ENCODE measurements at places on chromosomes 2 and 18.

DNA sequence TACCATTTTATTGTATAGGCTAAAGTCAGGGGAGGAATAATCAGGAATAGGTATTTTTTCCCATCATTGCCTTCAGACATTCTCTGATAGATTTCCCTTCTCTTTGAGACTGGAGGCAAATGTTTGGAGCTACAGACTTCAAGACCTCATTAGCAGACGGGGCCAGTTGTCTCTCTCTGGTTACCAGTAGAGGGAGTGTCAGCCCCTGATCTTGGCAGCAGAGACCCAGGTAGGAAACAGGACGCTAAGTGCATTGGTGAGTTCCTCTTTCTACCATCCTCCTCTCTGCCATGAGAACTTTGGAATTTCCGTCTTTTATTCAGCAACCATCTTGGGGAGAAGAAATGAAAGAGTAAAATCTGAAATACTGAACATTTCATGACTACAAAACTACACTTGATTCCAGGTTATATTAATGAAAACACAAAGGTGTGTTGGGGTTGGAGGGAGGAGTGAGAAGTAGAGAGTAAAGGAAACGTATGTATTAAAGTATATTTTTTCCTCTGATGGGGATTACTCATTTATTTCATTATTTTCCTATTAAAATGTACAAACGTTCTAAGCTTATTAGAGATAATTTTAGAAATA lies 186.2 kb upstream of the GCFC2 start:
- DNase-seq: no peak

DNA sequence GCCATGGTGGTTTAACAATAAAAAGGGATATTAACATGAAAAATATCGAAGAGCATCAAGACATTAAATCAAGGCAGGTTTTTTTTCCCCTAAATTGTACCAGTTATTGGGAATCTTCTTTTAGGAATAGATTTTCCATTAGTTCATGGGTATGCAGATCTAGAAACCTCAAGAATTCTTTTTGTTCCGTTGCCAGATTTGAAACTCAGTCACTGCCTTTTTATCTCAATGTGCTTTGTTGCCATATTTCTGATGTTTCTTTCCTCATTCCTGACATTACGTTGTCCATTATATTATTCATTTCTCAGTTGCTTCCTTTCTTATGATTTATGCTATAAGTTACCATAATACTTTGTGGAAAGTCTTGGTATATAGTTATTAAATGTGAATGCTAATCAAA lies 162.2 kb downstream of the CD226 start:
- peak; percentile 73 for DNase-seq

DNA sequence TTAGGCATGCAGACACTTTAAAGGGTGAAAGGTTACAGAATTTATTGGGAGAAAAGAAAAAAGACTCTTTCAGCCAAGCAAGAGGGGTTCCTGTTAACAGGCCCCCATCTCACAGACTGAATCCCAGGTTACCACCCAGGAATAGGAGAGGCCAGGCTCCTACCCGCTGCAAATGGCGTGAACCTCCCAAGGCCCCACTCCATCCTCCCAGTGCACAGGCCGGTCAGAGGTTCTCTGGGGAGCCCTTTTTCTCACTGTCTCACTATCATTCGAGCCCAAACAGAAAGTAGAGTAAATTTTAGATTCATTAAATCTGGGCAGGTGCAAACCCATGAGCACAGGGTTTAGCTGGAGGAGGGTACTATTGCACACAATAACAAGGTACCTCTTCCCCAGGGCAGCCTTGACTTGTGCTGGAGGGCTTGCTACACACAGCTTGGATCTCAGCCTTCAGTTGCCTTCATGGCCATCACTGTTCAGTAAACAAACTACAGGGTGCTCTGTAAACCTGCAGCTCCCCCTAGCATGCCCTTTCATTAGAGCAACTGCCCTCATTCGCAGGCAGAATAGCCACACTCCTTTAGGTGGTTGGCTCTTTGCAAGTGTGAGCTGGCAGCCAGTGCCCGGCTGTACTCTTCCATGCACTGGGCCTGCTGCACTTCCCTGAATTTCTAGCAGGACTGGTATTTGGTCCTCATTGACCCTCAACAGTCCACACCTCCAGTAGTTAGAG lies 7.3 kb upstream of the PLEK start:
- peak; percentile 6 for DNase-seq

GRCh38 chr2:148483665-148484064 lies 160.9 kb upstream of the EPC2 start:
- peak; percentile 10 for DNase-seq

DNA sequence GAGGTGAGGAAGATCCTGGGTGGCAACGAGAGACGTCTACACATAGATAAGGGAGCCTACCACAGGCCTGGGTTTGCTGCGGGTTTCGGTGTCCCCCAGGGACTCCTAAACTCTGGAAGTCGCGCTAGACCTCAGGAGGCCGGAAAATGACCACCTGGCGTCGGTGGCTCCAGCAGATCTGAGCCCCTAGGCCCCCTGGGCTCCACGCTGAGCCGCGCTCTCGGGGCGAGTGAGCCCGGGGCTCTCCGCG lies 987 bp upstream of the DLX1 start:
- no peak for DNase-seq

- no peak for DNase-seq
Measured at GRCh38 chr2:96926791-96927190, 56.9 kb upstream of the SEMA4C start.

GRCh38 chr2:111145103-111145760 lies 24.5 kb downstream of the BCL2L11 start:
- no peak for DNase-seq

GRCh38 chr2:43085505-43085904 lies 140.9 kb downstream of the ZFP36L2 start:
- no peak for DNase-seq

DNA sequence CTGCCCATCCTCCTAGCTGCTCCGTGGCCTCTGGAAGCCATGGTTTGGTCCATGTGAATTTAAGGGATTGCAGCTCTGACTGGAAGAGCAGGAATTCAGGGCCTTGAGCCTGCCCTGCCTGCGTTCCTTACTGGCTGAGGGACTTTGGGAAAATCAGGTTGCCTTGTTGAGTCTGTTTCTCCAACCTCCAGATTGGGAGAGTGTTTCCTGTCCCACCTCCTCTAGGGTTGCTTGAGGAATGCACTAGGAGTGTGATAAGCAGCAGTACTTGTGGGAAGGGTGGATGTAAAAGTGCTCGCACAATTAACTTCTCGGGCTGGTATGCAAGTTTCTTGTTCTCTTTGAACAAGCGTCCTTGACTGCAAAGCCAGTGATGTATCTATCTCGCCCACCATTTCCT lies 84.4 kb upstream of the YWHAQ start:
- no peak for DNase-seq

DNA sequence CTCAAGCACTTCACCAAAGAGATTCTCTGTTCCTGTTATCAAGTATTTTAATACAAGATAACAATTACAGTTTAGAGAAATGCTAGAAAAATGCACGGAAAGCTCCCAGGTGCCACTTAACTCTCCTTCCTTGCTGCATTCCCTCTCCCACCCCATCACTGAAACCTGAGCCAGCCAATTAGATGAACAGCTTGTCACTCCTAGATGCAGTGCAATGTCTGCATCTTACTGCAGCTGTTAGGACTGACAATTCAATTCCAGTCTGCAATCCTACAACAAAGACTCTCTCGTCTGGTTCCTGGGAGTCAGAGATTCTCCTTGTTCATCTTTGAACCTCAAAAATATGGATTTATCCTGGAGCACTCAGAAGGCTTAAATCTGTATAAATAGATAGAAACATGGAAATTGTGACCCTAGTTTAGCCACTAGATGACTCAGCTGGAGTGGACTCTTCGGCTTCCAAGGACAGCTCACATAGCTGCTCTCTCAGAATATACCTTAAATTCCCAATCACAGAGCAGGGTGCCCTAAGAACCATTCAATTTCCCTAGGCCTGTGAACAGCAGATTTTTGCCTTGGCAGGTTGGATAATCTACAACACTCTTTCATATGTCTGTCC lies 311.1 kb downstream of the NRXN1 start:
- DNase-seq: peak; percentile 12

DNA sequence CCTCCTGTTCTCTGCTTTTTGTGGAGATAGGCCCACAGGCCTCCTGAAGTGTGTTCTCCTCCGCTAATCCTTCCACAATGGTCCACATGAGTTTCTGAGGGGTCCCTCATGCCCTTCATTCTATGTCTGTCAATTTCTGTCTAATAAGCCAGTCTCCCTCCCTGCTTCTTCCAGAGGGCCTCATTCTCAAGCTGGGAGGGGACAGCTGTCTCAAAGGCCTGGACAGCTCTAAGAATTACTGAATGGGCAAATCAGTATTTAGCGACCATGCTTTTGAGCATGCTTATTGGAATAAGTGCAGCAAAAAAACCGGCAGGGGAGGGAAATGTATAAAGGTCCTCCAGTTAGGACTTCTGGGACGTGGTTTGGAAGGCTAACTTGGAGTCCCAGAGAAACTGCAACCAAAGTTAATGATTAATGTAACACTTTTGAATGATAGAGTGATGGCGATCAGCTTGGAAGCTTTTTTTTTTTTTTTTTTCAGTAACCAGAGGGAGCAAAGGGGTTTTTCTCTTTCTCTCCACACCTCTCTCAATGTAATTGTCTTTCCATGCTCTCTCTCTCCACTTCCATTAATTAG lies 890.7 kb upstream of the POU3F3 start:
- DNase-seq: no peak

DNA sequence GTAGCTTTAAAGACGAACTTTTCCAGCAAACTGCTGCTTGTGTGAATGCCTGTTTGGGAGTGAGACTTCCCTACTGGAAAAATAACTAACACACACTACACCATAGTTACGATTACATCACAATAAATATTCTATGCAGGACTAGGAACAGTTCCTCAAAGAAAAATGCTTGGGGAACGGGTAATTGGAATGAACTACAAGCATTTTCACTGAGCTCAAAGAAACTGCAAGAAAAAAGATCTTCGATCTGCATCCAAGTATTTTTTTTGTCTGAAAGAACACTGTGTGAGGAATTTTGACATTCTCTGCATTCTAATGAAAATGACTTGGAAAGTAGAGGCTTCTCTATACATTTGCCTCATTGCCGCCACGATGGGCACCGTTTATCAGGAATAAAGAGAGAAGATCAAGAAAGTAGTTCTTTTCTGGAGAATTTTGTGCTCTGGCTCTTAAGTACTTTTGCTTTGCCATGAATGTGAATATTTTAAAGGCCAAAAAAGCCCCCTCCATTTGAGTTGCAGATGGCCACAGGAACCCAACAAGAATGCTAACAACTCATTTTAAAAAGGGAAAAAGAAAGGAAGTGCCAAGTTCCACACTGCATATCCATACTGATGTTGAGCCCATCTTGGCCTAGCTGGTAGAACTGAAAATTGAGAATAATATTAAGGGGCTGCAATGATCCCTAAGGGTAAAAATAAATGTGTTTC lies 13.6 kb downstream of the LYPD1 start:
- DNase-seq: peak; percentile 46

DNA sequence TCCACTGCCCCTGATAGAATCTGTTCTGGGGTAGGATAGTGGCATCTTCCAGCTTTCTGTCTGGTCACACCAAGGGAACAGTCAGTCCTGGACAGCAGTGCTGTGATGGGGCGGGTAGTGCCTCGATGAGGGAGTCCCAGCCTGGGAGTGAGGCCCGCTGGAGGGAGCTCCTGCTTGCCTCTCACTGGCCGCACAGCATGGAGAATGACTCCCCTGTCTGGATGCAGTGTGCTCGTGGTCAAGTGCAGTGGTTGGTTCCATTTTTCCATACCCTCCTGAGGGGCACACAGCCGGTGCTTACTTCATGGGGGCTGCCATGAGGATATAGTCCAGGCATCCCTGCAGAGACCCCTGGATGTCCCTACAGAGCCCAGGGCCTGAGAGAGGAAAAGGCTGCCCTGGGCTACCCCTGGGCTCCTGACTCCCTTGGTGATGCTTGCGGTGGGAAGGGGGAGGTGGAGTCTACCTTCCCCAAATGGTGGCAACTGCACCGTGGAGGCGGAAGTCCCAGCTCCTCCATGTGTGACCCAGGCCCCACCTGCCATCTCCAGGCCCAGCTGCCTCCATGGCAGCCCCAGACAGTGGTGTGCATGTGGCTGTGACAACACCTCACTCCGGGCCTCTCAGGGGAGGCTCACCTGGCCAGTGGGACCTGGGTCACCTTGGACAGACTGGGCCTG lies 212.5 kb downstream of the GLI2 start:
- DNase-seq: no peak

DNA sequence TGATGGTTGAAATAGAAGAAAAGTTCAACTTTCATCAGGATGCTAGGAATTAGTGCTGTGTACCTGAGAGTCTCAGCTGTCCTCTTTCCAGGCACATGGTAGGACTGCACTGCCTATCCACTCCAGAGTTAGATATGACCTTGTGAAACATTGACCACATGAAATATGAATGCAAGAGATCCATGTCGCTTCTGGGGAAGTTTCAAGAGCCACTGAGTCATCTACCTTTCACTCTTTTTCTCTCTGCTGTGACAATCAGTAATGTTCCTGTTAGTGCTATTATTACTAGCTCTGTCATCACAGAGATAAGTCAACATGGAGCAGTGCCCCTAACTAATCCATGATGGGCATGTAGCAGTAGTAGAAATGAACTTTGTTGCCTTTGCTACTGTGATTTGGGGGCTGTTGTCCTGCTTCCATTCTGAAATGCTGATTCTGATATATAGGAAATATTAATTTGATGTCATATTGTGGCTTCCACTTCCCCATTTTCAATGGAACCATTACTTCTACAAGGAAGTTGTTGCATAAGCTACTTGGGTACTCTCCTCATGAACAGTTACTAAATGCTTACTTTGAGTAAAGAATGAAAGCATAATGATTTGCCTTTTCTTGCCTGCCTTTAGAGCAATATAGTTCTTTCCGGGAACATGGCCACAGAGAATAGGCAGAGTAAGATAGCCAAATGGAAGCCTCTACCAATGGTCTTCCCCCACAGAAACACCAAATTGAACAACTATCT lies 192.8 kb upstream of the ZNF521 start:
- no peak for DNase-seq

DNA sequence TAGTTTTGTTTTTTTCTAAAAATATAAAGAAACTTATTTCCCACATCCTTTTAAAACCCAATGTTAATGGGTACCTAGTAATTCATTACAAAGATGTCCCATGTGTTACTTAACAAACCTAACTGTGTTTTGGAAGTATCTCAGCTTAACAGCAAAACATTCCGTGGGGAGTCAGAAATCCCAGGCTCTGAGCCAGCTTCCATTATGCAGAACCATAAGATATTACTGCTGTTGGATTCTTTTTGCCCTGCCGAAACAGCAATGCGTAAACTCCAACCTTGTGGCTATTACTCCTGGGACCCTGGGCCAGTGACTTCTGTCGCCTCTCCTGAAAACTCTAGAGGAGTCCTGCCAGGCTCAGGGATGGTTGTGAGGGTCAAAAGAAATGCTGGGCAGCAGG lies 174.1 kb downstream of the UXS1 start:
- peak; percentile 1 for DNase-seq

DNA sequence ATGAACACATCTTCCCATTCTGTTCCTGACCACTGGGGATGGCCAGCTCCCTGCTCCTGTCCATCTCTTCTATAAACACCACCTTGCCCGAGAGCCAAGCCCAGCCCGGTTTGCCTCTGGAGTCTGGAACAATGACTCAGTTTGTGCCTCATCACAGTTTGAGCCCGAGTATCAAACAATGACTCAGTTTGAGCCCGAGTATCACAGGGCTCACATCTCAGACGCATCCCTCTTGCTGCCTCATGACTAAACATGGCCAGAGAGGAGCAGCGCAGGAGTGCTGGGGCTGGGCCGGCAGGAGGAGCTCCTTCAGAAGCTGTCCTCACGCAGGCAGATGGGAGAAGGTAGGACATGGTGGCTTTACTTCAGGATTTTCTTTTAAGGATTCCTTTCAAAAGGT lies 68.7 kb downstream of the PXDN start:
- peak; percentile 92 for DNase-seq
